ENCODE measurements at places on chromosomes 7 and 10.

DNA sequence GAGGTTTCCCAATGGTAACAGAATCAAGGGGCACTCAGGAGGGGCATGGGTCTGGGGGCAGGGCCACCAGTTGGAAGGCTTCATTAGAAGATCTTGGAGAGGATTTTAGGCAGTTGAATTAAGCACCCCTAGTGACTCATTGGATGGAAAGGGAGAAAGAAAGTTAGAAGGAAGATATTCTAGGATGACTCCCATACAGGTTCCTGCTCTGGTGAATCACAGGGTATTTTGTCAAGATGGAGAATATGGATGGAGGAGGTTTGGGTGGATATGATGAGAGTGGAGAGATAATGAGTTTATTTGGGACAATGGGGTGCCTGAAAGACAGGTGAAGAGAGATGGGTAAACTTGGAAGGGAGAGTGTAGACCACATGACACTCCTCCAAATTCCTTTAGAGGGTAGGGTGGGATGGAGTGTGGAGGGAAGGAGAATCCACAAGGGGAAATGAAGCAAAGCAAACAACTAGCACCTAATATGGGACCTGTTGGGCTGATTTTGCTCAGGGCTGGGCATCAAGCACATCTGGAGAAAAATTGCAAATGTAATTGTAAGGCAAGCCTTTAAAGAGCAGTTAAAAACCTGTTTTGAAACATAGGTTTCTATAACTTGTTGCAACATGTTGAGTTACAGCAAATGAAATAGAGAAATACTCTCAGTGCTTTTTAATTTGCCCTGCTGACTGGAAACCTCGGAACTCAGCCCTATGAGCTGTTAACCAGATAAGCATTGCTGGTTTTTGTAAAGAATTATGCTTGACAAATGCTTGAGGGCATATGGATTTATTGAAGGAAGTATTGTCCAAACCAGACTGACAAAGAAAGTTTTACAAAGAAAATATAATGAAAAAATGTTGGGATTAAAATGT lies 2.9 kb upstream of the ENTPD7 start:
- DNase-seq, result no peak

DNA sequence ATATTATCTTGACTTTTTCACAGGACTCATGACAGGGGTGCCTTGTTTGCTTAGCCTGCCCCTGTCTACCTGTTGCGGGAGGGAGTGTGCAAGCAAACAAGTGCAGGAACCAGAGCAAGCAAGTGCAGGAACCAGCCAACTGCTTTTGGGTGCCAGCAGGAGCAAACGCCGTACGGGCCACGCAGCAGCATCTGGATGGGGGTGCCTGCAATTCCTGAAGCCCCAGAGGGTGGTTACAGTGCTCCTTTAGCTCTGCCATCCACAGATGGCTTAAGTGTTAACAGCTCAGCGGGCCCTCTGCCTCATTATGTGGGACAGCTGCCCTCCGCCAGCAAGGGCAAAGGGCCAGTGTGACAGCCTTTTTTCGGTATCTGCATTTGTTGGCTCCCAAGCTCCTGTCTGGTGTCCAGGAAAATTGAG lies 83.5 kb downstream of the MICU1 start:
- no peak for DNase-seq

GRCh38 chr10:8310930-8311329 lies 256.4 kb downstream of the GATA3 start:
- DNase-seq, result no peak

DNA sequence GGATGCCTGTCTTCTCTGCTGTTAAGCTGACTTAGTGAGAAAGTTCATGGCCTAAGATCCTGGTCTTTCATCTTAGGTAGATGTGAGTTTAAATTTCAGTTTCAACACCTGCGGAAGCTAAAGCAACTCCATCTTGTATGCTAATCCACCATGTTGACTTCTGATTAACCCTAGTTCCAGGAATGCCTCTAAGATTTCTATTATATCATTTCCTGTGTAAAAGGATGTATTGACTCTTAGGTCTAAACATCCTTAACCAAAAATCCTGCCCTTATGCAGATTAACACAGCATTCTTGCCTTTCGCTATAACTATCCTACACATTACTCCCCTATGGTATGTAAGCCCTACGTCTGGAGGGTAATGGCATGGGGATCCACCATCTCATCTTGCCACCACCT lies 94.4 kb upstream of the CCDC6 start:
- DNase-seq, result no peak

GRCh38 chr7:1787681-1788235 lies 117.7 kb downstream of the ELFN1 start:
- DNase-seq, result no peak

DNA sequence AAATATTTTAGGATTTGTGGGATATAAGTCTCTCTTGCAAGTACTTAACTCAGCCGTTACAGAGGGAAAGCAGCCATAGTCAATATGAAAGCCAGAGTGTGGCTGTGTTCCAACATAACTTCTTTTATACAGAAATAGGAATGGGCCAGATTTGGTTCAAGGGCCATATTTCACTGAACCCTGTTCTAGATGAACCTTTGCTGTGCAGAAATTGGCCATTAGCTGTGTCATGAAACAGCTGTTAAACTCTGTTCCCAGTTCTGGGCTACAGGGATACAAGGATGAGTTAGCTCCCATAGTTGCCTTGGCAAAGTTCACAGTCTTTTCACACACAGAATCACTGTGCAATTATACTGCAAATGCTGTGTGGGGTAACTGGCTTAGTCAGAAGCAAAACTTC lies 213.9 kb upstream of the LRRN3 start:
- no peak for DNase-seq

DNA sequence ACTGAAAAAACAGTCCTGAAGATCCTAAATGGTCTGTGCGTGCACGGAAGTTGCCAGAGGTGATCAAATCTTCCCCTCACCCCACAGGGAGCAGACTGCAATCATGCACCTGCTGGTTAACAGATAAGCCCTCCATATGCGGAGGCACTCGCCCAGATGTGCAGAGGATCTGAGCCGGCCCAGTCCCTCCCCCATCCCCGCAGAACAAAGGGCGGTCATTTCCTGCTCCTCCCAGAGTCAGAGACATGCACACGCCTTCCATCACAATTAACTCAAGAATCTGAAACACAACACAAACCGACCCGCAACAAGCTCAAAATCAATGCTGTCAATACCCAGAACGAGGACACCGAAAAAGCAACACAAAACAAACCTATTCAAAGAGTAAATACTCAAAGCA lies 24.2 kb downstream of the CRTAC1 start:
- DNase-seq, result no peak

DNA sequence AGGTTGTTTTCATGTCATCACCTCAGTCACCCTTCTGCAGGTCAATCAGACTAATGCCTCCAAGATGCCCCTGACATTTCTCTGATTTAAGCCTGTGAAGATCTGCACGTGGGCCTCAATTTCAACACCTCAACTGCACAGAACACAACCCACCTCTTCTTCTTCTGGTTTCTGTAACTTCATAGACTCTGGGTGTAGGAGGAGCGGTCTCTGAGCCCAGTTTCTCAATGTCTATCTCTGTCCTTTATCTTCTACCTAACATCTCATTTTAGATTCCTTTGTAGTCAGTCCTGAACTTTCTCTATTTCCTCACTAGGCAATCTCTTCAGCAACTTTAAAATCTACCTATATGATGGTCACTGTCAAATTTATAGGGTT lies 85.6 kb downstream of the PRKCQ start:
- no peak for DNase-seq

DNA sequence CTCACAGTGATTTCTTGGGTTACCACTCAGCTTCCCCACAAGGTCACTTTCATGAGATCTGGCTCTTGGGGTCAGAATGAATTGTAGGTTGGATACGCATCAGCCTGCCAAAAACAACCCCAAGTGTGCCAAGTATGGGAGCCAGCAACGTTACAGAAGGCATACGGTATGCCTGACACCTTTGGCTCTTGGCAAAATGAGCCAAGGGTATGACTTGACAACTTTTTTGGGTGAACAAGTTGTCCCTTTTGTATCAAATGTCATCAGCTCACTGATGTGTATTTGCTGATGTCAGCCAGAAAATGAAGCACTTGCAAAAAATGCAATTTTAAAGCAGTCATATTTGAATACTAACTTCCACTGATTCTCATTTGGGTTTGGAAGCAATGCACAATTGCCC lies 168.4 kb downstream of the CACNB2 start:
- DNase-seq, result no peak

DNA sequence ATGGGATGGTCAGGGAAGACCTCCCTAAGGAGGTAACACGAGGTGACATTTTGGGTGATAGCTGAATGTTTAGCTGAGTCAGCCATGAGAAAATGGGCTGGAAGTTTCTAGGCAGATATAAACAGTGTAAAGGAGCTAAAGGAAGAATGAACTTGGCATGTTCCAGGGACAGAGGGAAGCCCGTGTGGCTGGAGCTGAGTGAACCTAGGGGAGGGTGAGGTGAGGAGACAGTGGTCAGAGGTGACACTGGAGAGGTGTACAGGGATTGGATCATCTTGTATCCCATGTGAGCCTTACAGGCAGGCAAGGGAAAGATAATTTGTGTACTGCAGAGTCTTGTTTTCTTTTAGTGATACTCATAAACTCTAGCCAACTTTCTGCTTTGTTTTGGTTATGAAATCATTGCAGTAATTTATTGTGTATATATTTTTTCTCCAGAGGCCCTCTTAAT lies 1.8 kb downstream of the STARD3NL start:
- DNase-seq, result no peak

- DNase-seq, result no peak
These were observed 50.8 kb upstream of the BTRC start for GRCh38 chr10:101303087-101303703.

- no peak for DNase-seq
These were observed 787 bp upstream of the PLEKHA1 start for GRCh38 chr10:122373721-122374120.

- DNase-seq, result no peak
These were observed 58.7 kb downstream of the C10orf120 start for GRCh38 chr10:122640921-122641320.

DNA sequence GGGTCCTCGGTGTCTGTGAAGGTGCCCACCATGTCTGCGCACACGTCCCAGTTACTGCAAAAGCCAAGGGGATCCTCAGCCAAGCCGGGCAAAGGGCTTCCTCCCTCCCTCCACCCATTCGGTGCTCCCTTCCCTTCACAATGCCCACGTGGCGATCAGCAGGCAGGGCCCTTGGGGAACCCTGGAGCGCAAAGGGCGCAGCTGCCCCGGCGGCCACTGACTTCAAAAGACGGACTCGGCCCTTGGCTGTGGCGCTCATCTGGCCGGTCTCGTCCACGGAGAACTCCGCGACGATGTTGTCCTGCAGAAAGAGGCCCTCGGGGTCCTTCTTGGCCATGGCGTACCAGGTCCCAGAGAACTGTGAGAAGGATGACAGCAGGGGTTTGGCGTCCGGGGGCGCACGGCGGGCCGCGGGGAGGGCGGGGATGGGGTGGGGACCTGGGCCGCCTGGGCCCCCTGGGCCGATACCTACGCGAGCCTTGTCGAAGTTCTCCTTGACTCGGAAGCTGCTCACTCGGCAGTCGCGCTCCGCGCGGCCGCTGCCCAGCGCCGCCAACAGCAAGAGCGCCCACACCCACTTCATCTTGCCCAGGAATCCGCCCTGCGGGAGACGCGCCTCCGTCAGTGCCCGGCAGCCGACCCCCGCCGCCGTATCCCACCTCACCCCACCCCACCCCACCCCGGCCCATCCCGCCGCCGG lies 439 bp downstream of the RBP4 start:
- DNase-seq, result peak; percentile 4

- no peak for DNase-seq
These were observed 54.3 kb upstream of the KDM7A start for GRCh38 chr7:140230861-140231770.

DNA sequence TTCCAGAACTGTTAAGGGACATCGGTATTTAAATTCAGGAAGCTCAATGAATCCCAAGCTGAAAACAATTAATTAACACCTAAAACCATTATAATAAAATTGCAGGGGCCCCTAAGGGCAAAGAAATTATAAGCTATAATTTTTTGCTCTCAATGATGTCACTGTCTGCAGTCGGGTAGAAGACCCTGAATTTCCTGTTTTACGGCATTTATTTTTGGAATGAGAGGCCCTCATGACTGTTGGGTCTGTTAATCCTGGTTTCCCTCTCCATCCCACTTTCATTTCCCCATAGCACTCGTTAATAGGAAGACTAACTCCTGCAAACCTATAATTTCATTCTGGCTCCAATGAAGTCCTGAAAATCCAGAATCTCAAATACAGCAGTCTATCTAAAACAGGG lies 25.8 kb upstream of the GPR37 start:
- no peak for DNase-seq

GRCh38 chr10:99964791-99965190 lies 45.0 kb downstream of the DNMBP start:
- no peak for DNase-seq
